ENCODE measurements at places on chromosomes 7 and 10.
A peak's percentile ranks its signal among the peaks of the same experiment; 100 is the strongest.

GRCh38 chr7:135260930-135261721 lies 27.5 kb downstream of the STRA8 start:
- no peak for DNase-seq

- DNase-seq, result peak; percentile 90
Measured at GRCh38 chr10:103888113-103888841, 29.7 kb downstream of the STN1 start.

- no peak for DNase-seq
Measured at GRCh38 chr7:45417268-45417667, 156.9 kb upstream of the ADCY1 start.

DNA sequence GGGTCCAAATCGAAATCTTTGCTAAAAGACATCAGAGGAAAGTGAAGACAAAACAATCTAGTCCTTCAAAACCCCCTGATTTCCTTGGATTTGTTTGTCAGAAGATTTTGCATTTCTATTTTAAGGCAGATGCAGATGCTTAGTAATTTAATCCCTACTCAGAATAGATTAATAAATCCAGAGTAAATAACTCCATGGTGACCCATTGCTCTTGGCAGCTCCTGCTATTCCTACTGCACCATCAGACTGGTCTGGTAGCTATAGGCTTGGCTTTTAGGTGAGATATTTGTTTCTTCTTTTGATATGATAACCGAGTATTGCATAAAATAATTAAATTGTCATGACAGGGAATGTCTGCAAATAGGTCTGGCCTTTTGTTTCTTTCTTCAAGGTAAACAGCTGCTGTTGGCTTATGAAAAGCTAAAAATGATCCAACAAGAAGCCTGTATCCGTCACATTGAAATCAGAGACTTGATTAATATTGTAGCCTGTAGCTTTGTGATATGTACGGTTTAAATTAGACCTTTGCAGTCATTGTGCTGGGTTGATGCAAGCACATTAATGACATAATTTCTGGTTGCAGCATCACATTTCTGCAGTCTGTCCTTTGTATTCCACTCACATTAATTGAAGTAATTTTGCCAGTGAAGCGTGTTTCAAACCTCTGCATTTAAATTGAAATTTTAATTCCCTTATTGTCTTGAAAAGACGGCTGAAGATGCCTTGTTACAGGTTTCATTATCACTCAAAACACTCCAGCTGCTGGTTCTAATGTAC lies 40.7 kb downstream of the EXOC4 start:
- no peak for DNase-seq

GRCh38 chr7:87918740-87919139 lies 15.3 kb upstream of the ADAM22 start:
- DNase-seq, result no peak
